ENCODE measurements at places on chromosomes 11 and 22.

DNA sequence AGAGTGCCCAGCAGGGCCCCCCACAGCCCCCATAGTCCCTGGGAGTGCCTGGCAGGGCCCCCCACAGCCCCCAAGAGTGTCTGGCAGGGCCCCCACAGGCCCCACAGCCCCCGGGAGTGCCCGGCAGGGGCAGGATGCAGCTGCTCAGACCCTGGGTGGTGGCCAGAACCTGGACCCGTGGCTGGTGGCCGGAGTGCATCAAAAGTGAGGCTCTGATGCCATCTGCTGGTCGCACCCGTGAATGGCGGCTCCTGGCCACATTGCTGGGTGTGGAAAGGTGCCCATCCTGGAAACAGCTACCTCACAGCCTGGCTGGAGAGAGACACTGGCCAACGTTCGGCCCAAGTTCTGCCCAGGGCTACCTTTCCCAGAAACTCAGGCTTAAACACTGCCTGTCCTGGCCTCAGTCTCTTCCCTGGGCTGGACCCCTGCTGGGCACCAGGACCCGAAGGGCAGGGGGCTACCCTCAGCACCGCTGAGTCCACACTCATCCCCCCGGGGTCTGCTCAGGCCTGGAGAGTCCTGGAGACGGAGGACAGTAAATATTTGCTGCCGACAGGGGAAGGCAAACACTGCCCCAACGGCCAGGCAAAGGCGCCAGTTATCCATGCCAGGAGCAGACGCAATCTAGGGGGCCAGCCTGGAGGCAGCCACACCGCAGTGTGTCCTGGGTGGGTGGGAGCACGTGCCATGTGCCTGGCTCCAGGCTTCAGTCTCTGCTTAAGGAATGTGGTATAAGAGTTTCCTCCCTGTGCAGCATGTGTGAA is 4.4 kb downstream of the INS start:
- DNase-seq = peak; percentile 26

- no peak for DNase-seq
Measured at GRCh38 chr22:20433686-20434241, 3.9 kb downstream of the SCARF2 start.

DNA sequence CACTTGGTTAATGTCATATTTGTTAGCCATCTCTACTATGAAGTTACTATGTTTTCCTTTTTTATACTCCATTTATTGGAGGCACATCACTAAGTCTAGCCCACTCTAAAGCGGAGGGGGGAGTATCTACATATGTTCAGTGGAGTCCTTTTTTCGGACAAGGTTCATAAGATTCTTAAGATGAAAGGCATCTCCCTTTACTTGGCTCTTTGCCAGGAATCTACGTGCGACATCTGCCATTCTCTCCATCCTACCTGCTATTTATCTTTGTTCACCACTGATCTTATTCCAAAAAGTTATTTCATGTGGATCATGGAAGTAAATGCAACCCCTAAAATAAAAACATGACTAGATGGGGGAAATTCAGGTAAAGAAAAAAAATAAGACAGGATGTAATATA is 77.4 kb upstream of the YWHAH start:
- DNase-seq = no peak

- DNase-seq = peak; percentile 39
Measured at GRCh38 chr11:43567396-43567975, 113.1 kb upstream of the HSD17B12 start.

GRCh38 chr22:39381009-39381755 is 18.4 kb upstream of the TAB1 start:
- no peak for DNase-seq

DNA sequence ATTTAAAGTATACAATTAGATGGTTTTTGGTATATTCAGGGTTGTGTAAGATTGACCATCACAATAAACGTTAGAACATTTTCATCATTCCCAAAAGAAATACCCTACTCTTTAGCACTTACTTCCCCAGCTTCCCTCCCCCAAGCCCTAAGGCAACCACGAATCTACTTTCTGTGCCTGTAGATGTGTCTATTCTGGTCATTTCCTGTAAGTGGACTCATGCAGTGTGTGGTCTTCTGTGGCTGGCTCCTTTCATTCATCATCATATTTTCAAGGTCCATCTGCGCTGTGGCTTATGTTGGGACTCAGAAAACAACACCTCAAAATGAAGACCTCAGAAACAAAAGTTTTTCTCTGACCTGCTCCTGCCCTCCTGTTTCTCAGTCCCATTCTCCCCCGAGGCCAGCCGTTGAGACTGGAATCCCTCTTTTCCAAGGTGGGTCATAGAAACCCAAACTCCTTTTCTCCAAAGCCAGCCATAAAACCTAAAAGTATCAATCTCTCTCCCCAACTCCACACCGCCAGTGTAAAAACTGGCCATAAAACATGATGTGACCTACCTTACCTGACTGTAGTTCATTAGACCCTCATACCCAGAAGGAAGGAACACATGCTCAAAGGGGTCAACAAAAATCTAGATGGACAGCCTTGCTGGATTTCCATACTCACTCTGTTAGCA is 12.9 kb upstream of the TMPRSS13 start:
- no peak for DNase-seq

DNA sequence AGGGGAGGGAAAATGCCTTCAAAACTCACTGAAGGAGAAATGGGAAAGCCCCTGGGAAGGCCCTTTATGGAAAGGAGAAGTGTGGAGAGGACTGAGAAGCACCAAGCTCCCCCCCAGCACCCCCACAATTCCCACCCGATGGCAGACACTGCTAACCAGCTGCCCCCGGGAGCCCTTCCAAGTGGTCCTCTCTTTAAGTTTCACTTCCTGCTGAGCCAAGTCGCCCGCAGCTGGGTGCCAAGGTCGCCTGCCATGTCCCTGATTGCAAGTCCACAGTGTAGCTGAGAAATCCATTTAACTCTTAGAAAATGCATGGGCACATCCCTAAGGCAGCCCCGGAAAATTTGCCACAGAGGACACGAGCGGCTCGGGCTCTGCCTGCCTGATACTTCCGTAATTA is 68.2 kb downstream of the GALNT18 start:
- DNase-seq = no peak

GRCh38 chr11:8794126-8794525 is 111.5 kb downstream of the RPL27A start:
- no peak for DNase-seq

GRCh38 chr11:9211322-9211721 is 53.8 kb downstream of the DENND5A start:
- DNase-seq = no peak

DNA sequence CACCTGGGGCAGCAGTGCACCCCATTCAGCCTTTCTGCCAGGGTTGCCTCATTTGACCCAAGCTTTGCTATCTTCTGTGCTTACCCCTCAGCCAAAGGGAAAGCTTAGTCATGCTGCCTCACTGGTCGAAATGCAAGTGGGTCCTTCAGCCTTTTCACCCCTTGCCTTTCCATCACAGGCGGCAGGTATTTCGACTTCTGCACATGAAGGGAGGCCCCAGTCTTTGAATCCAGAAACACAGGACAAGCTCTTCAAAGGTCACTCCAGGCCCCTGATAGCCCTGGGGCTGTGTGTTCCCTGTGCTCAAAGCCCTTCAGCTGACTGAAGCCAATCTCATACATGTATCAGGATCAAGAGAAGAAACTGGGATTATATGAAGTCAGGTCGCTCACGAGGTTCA is 129.7 kb downstream of the SNX19 start:
- DNase-seq = no peak
